ENCODE measurements at places on chromosomes 5 and 9. TPM values are rescaled to one million over a fixed set of nuclear protein-coding genes. Genes with fewer than 3 reads are reported as not detected.

The DNAH5 gene
- 12.3 TPM for total RNA-seq

The ARL14EPL gene
- not detected for total RNA-seq

DNA sequence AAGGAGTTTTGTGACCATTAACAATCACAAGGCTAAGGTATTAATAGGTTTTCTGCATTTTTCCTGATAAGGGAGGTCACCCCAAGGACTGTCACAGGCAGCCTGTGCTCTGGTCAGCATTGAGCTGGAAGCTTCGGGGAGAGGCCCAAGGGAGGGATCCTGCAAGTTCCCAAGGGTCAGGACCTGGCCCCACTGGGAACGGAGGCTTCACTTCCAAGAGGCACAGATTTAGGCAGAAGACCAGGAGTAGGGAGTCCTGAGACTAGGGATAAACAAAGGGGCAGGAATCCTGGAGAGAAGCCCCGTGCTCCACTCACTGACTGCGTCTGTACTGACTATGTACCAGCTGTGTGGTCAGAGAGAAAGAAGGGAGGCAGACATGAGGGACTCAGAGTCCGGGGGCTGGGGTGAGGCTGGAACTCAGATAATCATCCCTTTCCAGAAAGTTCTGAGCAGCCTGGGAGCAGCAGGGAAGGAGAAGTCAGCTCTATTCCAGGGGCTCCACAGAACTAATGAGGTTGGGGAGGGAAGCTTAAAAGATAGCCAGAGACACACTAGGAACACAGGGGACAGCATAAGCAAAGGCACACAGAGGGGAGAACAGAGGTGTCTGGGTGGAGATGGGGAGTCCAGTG is 37.8 kb downstream of the B4GALT1 start:
- no peak for DNase-seq

GRCh38 chr5:17730421-17730820 is 96.2 kb downstream of the TAF11L14 start:
- DNase-seq: no peak

DNA sequence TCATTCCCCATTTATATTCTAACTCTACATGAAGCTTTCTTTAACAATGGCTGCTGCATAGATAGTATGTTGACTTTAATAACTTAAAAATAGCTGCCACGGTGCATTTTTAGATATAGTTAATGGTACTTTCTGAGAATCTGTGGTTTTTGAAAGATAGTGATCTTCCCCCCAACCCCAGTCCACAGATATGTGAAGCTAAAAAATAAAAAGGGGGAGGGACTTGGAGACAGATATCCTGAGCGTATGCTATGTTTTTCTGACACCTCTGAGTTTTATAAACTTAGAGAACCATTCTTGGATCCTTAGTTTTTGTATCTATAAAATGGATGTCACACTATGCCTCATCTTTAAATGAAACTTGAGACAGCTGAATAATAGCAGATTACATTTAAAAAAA is 120.5 kb downstream of the SNX18 start:
- no peak for DNase-seq

DNA sequence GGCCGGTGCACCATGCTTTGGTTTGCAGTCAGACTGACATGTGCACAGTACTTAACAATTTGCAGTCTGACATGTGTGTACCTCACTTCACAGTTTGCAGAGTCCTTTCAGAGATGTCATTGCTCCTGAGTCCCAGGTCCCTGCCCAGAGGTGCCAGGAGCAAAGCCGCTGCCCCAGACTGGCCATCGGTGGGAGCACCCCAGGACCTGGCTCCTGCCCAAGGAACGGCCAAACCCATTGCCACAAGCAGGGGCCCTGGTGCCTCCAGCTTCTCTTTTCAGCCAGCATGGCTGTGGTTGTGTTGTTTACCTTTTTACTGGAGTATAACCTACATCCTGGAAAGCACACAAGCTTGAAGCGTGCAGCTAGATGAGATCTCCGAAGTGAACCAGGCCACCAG is 28.6 kb downstream of the RASGEF1C start:
- DNase-seq: no peak

- peak; percentile 48 for DNase-seq
Observed at GRCh38 chr5:33148076-33148513, 292.7 kb upstream of the TARS1 start.

Data from Daoy (cell line).